ENCODE measurements at places on chromosomes 4 and X.

- no peak for DNase-seq
Measured at GRCh38 chrX:12118134-12118533, 20.1 kb upstream of the FRMPD4 start.

DNA sequence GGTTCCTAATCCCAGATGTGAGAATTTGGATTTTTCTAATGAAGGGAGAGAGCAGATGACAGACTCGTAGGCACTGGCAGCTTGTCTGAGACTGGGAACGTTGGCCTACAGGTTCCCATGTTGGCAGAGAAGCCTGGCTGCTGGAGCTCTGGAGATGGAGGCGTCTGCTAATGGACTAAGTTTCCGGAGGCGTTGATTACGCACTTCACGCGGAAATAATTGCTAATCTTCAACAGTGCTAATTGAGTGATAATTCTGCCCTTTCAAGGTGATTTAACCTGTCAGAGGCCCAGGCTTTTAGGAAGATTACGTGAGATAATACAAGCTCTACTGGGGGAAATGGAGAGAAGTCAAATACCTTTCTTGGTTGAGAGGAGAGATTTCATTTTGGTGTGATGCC lies 77.4 kb downstream of the PSAPL1 start:
- DNase-seq = no peak

DNA sequence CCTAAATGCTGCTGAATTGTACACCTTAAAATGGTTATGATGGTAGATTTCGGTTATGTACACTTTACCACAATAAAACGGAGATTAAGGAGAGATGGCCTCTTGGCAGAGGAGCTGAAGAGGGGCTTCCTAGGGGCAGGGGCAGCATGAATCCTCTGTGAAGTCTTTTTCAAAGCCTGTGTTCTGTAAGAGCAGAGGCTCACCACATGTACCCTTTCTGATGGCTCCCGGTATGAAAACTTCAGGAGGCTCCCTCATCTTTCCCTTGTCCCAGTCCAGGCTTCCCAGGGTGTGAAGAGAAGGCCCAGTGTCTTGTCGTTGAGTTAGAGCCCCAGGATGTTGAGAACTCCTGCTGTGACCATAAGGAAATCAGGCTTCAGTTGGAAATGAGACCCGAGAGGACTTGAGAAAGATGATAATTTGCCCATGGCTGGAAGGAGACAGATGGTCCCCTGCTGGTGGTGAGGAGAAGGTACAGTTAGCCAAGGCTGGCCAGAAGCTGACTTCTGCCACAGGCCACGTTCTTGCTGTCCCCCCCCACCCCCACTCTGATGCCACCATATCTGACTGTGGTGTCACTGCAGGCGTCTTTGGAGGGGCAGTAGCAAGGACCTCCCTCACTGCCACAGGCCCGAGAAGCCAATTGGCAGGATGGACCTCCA lies 31.8 kb upstream of the MTM1 start:
- no peak for DNase-seq

DNA sequence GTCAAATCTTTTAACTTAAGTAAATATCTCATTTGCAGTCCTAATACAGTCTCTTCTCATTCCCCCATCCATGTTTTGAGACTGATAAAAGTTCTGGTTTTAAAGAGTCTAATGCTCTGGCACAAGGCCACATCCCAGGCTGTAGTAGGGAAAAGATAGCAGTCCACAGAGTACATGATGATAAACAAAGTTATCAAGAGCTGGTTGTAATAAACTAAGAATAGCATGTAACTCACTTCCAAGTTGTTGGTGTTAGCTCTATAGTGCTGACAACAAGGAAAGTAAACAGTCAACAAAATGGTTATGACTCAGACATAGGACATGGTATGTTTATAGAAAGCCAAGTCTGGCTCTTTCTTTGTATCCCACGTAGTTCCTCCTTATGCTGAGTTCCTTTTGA lies 21.8 kb upstream of the AREG start:
- DNase-seq = no peak

DNA sequence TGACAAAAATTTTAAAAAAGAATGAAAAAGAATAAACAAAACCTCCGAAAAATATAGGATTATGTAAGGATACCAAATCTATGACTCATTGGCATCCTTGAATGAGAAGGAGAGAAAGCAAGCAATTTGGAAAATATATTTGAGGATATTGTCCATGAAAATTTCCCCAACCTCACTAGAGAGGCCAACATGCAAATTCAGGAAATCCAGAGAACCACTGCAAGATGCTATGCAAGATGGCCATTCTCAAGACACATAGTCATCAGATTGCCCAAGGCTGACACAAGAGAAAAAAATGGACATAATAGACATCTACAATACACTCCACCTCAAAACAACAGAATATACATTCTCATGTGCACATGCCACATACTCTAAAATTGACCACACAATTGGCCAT lies 135.9 kb upstream of the SPANXB1 start:
- no peak for DNase-seq

DNA sequence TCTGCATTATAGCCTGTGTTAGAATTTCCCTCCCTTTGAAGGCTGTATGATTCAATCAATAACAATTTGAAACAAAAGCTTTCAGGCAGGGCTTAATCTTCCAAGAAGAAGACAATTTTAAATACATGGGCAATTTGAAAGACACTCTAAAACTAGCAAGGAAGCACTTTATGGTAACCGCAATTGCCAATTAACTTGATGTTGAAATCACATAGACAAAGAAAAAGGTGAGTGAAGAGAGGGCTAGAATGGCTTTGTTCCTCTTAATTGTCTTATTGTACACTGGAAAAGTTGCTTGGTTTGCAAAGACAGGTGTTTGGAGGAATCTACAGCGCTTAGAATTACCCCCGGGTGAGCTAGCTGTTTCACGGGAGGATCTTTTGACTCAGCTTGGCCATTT lies 74.4 kb upstream of the PRKX start:
- no peak for DNase-seq

DNA sequence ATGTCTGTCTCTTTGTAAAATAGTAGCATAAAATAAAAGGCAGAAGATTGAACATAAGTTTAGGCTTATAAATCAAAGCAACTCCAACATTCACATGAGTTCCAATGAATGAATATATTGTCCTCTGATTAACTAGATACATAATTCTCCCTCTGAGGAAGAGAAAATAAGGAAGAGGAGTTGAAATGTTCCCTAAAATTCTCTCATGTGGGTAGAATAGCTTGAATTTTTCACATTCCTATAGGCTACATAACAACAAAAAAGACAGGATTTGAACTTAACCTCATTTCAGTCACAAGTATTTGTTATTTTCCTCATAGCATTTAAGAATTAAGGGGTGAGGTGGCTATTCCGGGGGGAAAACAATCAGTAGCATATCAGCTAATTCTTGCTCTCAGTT lies 462.4 kb upstream of the NDST4 start:
- DNase-seq = no peak

All from activated CD4-positive, CD25-positive, alpha-beta regulatory T cell treated with anti-CD3 and anti-CD28 coated beads, Interleukin-2, amount 50 U/mL, for 16 hours (primary cell).